IPS-NIHi11 (cell line): ENCODE measurements at places on chromosomes 4 and X.

- DNase-seq: no peak
These were observed 368.6 kb upstream of the TENM3 start for GRCh38 chr4:181874602-181875001.

DNA sequence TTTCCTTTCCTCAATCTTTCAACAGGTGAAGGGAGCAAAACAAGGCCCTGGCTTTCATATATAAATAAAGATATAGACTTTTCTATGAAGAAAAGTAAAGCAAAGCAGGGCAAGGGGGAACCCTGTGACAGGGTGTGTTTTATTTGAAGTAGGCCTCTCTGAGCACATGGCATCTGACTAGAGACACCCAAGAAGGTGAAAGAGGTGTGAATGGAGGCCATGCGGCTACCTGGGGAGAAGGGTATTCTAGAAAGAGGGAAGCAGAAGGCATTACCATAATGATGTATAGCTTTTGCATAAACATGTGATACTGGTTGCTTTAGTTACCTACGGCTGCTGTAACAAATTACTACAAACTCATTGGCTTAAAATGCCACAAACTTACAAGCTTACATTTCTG is 75.8 kb downstream of the DHX15 start:
- DNase-seq: no peak

DNA sequence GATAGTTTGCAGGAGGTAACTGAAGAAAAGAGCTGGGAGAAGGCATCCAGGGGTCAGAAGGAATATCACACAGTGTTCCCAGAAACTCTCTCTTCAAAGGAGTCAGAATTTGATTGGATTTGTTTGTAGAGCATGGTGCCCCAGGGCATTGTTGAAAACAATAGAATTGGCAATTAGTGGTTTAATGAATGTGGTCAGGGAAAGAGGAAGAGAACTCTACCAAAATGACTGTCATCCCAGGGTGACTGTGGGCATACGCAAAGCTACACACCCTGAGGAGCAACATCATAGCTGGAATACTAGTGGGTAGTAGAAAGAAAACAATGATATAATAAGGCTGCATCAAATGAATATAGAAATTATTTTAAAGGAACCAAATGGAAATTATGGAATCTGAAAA is 21.5 kb downstream of the TNIP2 start:
- no peak for DNase-seq

- DNase-seq: no peak
These were observed 184.9 kb downstream of the RAPGEF2 start for GRCh38 chr4:159287767-159288166.

GRCh38 chr4:58451707-58452106 is 1341.5 kb upstream of the IGFBP7 start:
- DNase-seq: no peak

DNA sequence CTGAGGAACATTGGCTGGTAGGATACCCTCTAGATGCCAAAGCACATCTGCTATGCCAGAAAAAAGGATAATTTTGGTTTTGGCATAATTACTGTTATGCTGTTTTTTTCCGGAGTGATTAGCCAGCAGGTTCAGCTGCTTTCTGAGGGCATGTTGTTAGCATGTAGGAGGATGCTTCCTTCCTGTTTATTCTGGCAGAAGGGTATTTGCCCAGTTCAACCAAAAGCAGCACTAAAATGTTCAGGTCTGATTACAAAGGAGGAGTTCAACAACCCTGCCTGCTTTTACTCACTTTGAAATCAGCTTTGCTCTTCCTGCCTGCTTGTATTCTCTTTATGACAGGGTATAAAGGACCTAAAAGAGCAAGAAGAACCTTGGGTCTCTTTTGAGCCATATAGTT is 21.9 kb downstream of the ERCC6L start:
- no peak for DNase-seq

- DNase-seq: no peak
These were observed 939.4 kb downstream of the C4orf33 start for GRCh38 chr4:130035391-130035790.
